ENCODE measurements at places on chromosomes 4 and X. TPM values are rescaled to one million over a fixed set of nuclear protein-coding genes. Genes with fewer than 3 reads are reported as not detected.

Gene MAGEB6
- total RNA-seq = 0.09 TPM

Gene TRO
- 0.65 TPM for total RNA-seq

Gene RAB40A
- 0.10 TPM for total RNA-seq

Gene ARHGAP36
- total RNA-seq = not detected

Gene LINC00632
- 1.6 TPM for total RNA-seq

Gene SUPT20HL1
- total RNA-seq = not detected

Gene DKK2
- total RNA-seq = not detected

Gene RTL9
- total RNA-seq = 0.16 TPM

Gene MAD2L1
- 45.9 TPM for total RNA-seq

Gene KCNIP4
- total RNA-seq = not detected

Gene BEX5
- total RNA-seq = not detected

Gene FGFBP1
- total RNA-seq = 2.6 TPM

Gene CYP4V2
- total RNA-seq = 3.1 TPM

Gene ZFP42
- total RNA-seq = not detected

Gene TCEAL9
- total RNA-seq = 97.0 TPM

Gene TCP11X2
- not detected for total RNA-seq

Gene TMPRSS11F
- not detected for total RNA-seq

Gene SRPX
- 9.7 TPM for total RNA-seq

Gene HSD17B13
- 0.03 TPM for total RNA-seq

Gene HAUS3
- total RNA-seq = 6.4 TPM

Gene MAGEC2
- not detected for total RNA-seq

Gene AWAT2
- total RNA-seq = not detected

Gene BMPR1B
- 4.3 TPM for total RNA-seq

Gene PPAT
- total RNA-seq = 14.4 TPM

Gene CXCR3
- total RNA-seq = 0.07 TPM

Gene GPRIN3
- 1.6 TPM for total RNA-seq

Gene PNMA6A
- total RNA-seq = 5.4 TPM

Gene FAM47A
- not detected for total RNA-seq

Gene LPAR4
- total RNA-seq = not detected

Gene COX7B2
- not detected for total RNA-seq

Gene HHIP
- 0.76 TPM for total RNA-seq

Gene PAGE1
- total RNA-seq = not detected

Gene ABCG2
- total RNA-seq = 18.6 TPM

Gene DMP1
- not detected for total RNA-seq

Gene EDA
- total RNA-seq = 0.83 TPM
